Endodermal cell (in vitro differentiated cells): ENCODE measurements at places on chromosomes 7 and 10.

GRCh38 chr10:110447886-110448285 is 49.8 kb upstream of the DUSP5 start:
- H3K4me1 ChIP-seq = no peaks in the 10 kb centered on the region
- peak; percentile 22 for DNase-seq

DNA sequence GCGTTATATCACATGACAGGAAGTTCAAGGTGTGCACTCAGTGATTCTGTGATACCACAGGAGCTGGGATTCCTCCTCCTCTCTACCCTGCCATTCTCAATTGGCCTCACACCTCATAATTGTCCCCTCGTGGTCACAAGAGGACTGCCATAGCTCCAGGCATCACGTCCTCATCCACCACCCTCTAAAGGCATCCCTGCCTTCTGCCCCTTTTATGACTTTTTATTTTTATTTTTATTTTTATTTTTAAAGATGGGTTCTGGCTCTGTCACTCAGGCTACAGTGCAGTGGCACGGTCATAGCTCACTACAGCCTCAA is 47.0 kb downstream of the PDGFA start:
- H3K4me3 ChIP-seq = no peak overlapping the region
- H3K36me3 ChIP-seq = no peaks in the 10 kb centered on the region
- no peak for DNase-seq

- H3K36me3 ChIP-seq = no peaks in the 10 kb centered on the region
- no peak overlapping the region for H3K4me3 ChIP-seq
- peaks cover 18% of the 10 kb centered on the region for H3K27me3 ChIP-seq
Measured at GRCh38 chr10:114053946-114054345, 10.3 kb downstream of the ADRB1 start.

DNA sequence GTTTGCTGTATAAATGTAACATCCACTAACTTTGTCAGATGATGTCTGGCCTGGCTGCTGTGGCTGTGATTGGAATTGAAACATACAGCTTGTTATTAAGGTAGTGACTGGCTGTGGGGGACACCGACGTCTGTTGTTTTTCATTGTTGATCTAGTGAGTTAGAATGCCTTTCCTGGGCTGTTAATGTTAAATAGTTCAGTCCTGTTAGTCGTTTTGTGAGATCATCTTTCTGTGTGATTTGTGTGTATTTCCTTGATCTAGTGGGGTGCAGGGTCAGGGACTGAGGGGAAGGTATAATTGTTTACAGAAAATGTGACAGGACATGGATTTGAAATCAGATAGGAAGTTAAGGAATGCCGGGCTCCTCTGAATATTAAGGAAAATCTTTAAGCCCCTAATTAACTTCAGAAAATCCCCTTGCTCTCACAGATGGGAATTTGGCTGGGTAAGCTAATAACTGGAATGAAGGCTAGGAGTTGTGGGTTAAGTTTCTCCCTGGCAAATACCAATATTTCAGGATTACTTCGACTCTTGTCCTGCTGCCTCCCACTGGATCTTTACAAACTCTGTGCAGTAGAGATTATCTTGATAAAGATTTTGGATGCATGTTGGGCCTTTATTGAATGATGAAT is 163.1 kb downstream of the AUTS2 start:
- no peak for DNase-seq
- H3K4me3 ChIP-seq = no peak overlapping the region
- no peaks in the 10 kb centered on the region for H3K27me3 ChIP-seq
- no peaks in the 10 kb centered on the region for H3K36me3 ChIP-seq
- no peak overlapping the region for H3K27ac ChIP-seq

DNA sequence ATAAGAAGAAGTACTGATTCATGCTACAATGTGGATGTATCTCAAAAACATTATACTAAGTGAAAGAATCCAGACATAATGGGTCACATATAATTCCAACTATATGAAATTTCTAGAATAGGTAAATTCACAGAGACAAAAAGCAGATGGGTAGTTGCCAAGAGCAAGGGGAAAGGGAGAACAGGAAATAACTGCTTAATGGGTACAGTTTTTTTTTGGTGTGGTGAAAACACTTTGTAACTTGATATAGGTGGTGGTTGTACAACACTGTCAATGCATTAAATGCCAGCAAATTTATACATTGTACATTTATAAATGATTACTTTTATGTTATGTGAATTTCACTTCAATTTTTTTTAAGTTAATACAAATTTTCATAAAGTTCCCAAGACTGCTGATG is 19.4 kb upstream of the LRRN3 start:
- no peak overlapping the region for H3K4me3 ChIP-seq
- no peaks in the 10 kb centered on the region for H3K36me3 ChIP-seq
- no peaks in the 10 kb centered on the region for H3K27me3 ChIP-seq
- no peaks in the 10 kb centered on the region for H3K4me1 ChIP-seq
- no peak overlapping the region for H3K27ac ChIP-seq
- DNase-seq = no peak

DNA sequence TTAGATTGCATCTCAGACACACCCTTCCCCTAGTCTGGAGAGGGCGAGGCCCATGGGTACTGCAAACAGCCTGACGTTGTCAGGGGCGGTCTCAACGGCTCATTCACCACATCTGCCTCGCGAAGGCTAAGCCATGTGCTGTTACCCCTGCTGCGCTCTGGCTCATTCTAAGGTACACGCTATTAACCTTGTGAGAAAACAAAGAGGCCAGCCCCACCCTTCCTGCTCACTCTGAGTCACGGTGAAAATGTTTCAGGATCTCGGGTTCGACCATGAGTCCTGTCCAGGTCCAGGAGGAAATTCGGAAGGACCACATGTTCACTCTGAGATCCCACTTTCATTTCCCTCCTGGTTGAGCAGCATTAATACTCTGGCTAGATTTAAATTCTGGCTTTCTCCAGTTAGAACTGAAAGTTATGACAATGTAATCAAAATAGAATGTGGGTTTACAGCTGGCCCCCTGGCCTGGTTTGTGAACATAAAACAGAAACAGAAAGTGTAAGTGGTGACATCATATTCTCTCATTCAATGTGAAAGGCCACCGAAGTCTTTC is 55.2 kb downstream of the EGFR start:
- peaks cover 3% of the 10 kb centered on the region for H3K4me1 ChIP-seq
- H3K36me3 ChIP-seq = no peaks in the 10 kb centered on the region
- no peak overlapping the region for H3K4me3 ChIP-seq
- H3K27ac ChIP-seq = no peak overlapping the region
- DNase-seq = no peak
